Naive thymus-derived CD8-positive, alpha-beta T cell (primary cell): ENCODE measurements at places on chromosomes 16 and 17. TPM values are rescaled to one million over a fixed set of nuclear protein-coding genes. Genes with fewer than 3 reads are reported as not detected.

SSTR5 gene
- not detected for total RNA-seq

HOXB8 gene
- not detected for total RNA-seq

PYY gene
- not detected for total RNA-seq

MYH1 gene
- not detected for total RNA-seq

NECAB2 gene
- total RNA-seq, result not detected

SLFN12L gene
- 51.1 TPM for total RNA-seq

NRN1L gene
- 2.6 TPM for total RNA-seq

C17orf113 gene
- 0.52 TPM for total RNA-seq

VASN gene
- 0.34 TPM for total RNA-seq

KRT39 gene
- not detected for total RNA-seq

TP53TG3D gene
- 2.3 TPM for total RNA-seq

HOXB4 gene
- total RNA-seq, result 1.8 TPM

CCDC200 gene
- 2.1 TPM for total RNA-seq
